Stimulated activated CD8-positive, alpha-beta memory T cell treated with anti-CD3 and anti-CD28 coated beads, Interleukin-7, amount 100 ng/mL, for 24 hours (primary cell): ENCODE measurements at places on chromosomes 4 and X.

DNA sequence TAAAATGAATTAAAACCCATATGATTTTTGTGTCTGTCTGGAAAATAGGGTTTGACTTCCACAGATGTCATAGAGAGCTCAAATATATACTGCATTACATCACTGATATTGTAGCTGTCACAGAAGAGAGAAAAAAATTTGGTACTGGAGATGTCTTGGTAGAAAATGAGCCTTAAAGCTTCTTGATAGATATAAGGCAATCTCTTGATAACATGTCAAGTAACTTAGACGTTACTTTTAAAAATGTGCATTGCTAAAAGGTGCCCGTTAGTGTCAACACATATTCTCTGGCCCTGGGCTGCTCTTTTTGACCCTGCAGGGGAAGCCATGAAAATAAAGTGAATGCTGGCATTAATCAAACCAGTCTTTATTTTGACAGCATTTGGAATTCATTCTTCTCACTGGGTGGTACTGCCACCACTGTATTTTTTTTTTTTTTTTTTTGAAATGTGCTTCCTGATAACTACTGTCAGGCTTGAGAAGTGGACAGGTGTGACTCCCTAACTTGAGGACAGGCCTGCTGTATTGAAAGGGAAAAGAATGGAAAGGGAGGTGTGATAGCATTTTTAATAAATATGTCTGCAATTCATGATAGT is 53.0 kb upstream of the RAPGEF2 start:
- DNase-seq: no peak

DNA sequence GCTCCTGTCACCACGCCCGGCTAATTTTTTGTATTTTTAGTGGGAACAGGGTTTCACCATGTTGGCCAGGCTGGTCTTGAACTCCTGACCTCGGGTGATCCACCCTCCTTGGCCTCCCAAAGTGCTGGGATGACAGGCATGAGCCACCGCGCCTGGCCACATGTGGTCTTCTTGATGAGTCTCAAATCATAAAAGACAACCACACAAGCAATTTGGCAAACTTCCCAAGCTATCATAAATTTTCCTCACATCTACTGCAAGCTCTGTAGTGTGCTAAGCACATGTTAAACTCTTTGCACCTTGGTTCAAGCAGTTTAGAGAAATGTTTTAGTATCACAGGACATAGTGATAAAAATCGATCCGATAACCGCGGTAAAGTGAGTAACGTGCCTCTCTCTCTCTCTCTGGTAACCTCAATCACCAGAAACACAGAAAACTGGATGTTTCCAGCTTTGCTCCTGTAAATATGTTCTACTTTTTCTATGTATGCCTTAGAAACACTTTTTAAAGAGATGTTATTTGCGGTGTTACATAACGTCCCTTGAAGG is 256.8 kb downstream of the DHRSX start:
- no peak for DNase-seq

DNA sequence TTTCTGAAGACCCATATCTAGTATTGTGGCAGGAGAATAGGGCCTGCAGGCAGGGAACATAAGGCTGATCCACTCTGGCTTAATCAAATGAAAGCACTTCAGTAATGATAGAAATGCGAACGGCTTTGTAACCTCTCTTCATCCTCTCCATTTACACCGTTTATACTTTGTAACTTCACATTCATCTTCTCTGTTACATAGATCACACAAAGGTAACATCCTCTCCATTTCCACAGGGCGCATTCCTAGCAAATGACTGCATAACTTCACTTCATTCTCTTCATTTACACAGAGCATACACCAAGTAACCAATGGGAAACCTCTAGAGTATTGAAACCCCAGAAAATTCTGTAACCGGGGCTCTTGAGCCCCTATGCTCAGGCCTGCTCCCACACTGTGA is 65.5 kb upstream of the SLC34A2 start:
- no peak for DNase-seq

- DNase-seq: no peak
These were observed 279.3 kb upstream of the BMP3 start for GRCh38 chr4:80751200-80751599.

DNA sequence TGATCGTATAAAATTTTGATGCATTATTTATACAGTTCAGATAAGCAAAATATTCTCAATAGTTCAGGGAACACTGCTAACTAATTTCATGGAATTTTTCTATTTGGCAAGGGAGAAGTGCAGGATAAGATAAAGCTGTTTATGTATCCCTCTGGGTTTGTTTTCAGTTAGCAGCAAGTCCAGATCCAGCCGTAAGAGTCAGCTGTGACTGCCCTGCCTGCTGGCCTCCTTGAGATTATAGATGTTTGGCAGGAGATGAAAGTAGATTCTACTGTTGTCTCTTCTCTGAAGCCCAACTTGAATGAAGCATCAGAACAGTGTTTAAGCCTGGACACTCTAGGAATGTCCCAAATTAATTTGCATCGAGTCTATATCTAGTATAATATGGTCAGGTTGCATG is 29.5 kb downstream of the ANTXR2 start:
- DNase-seq: no peak

DNA sequence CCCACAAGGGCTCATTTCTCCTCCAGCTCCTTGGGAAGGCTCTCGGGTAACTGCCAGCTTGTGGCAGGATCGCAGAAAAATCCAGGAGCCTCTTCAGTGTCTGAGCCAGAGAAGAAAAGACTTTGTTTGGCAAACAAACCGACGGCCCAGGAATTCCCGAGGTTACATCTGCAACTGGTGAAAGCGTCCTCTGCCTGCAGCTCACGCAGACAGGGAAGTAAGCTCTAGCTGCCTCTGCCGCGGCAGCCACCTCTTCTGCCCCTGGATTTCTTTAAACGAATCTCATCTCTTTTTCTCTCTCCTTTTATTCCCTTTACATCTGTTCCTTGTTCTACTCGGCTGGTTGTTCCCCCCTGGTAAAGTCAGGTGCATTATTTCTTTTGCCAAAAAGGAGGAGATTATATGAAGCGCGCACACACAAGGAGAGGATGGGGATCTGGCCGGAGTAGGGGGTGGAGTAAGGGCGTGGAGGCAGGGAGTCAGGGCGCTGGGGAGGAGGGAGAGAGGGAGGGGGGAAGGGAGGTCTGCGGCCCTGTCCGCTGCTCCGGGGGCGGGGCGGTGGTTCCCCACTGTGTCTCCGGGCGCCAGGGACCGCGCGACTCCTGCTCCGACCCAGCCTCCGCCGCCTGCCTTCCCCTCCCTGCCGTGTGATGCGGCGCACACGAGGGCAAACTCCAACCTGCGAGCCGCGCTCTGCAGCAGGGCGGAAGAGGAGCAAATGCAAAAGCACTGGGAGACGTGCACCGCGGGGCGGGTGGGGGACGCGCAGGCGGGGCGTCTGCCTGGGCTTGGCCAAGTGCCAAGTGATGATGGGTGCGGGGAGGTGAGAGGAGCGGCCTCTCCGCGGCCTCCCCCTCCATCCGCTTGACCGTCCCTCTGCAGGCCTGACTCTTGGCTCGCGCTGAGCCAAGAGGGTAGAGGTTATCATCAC is at the start of gene DCHS2:
Gene DCHS2, minus strand, starts transcription at position 459 of the 931 bp plus-strand sequence. Its CDS starts 444 bp downstream, at position 15.
- no peak for DNase-seq

- DNase-seq: no peak
These were observed 57.7 kb upstream of the TENM3 start for GRCh38 chr4:182185491-182185890.

GRCh38 chr4:52643785-52644244 is 15.3 kb downstream of the USP46 start:
- no peak for DNase-seq

- no peak for DNase-seq
These were observed 22.0 kb upstream of the S100P start for GRCh38 chr4:6671648-6672047.

DNA sequence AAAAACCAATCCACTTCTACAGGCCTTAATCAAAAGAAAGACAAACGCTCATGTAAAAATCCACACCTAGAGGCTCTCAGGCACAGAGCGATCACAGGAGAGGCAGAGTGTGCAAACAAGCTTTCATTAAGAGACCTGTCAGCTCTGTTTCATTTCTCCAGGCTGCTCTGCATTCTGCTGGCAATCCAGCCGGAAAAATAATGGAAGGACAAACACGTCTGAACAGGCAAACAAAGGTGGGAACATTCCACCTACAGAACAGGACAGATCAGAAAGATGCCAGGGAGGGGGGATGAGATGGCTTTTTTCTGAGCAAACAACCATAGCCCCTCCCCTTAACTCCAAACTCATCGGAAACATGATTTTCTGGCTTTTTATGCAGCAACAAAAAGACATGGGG is 9.7 kb downstream of the SOD3 start:
- no peak for DNase-seq

DNA sequence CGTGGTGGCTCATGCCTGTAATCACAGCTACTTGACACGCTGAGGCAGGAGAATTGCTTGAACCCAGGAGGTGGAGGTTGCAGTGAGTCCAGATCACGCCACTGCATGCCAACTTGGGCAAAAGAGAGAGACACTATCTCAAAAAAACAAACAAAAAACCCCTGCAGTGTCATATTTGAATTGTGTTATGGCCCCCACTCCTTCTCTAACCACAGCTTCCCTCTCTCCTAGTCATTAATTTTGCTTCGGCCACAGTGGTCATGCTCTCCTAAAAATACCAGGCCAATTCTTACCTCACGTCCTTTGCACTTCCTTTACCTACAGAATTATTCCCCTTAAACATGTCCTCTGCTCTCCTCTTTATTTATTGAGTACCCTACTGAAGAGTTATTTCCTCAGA is 206.1 kb downstream of the PPP3CA start:
- DNase-seq: no peak

DNA sequence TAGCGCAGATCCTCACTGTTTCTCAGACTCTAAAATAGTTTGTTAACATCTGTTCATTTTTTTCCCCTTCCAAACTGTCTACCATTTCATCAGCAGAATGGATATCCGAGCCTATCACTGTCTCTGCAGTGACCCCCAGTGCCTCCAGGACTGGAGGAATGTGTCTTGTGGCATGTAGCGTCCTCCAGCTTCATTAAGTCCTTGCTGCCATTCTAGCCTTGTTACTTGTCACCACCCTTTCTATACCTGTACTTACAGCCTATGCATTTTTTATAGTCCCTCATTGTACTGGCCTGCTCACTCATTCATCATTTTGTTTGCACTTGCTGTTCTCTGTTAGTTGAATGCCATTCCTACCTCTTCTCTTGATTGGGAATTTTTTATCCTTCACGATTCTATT is 179.1 kb downstream of the BMPR1B start:
- DNase-seq: no peak

GRCh38 chr4:119585771-119586170 is 42.8 kb downstream of the PDE5A start:
- no peak for DNase-seq

DNA sequence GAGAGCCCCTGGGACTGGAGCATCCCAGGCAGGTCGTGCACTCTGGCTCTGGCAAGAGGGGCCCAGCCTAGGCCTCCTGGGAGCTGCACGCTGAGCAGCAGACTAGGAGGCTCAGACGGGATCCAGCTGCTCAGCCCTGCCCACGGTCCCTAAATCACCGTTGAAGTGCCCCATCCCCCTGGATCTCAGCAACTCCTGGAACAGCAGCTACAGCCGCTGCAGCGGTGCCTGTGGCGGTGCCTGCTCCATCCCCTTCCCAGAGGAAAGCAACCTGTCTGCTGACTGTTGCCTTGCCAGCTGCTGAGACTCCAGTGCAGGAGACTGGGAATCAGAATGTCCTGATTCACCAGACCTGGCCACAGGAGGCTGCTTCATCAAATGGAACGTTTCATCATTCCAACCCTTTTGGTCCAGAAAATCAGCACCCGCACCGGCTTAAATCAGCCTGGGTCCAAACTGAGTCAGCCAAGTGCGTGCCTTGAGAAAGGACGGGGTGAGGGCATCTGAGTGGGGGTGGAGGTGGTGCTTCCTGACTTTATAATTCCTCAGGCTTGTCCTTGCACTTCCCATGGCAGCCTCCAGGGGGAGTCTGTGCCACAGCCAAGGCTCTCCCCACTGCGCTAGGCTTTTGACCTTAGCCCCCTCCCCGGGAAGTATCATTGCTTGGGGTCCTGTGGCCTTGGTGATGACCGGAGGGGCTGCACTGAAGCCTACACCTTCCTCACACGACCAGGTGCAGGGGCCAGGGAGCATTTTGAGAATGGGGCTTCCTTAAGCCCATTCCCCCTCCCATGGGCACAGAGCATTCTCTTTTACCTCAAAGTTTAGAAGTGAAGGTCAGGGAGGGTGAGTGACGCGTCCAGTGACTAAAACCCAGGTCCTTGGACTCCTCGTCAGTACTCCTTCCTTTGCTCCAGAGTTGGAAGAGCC is 6.5 kb downstream of the ZNF185 start:
- peak; percentile 7 for DNase-seq

DNA sequence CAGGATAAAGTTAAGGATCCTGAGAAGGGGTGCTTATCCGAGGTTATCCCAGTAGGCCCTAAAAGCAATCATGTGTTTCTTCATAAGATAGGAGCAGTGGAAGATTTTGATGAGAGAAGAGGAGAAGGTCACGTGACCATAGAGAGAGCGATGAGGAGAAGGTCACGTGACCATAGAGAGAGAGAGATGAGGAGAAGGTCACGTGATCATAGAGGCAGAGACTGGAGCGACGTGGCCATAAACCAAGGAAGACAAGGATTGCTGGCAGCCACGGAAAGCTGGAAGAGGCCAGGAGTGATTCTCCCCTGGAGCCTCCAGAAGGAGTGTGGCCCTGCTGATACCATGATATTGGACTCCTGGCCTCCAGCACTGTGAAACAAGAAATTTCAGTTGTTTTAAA is 38.4 kb upstream of the ZNF518B start:
- DNase-seq: no peak

GRCh38 chrX:124555036-124555595 is 208.8 kb downstream of the SH2D1A start:
- no peak for DNase-seq

DNA sequence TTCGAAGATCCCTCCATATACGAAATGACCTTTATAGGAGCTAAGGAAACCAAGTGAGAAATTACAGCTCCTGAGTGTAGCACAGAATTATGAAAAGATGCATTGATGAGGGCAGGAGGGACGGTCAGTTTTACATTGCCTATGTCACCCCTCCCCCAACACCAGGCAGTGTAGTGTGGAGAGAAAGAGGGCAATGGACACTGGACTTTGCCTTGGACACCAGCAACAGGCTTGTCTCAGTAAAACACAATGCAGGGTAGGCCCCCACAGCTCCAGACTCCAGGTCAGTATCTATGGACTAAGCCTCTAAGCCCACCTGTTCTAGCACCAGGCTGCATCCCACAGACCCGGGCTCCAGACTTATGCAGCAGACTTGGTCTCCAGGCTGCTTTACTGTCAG is 16.5 kb downstream of the APOOL start:
- no peak for DNase-seq

DNA sequence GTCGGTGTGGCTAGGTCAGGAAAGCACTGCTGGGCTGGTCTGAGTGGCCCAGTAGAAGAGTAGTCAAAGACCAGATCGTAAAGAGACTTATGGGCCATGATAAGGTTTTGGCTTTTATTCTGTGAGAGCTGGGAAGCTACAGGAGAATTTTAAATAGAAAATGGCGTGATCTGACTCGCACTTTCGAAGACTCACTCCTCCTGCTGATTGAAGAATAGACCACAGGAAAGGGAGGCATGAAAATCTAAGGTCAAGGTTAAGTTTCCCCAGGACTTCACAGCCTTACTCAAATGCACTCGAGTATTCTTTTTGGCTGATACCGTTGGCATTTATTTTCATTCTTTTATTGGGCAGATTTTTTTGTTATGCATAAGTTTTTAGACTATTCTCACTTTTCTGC is 231.4 kb upstream of the ANKRD50 start:
- DNase-seq: no peak
